ENCODE measurements at places on chromosomes 1 and 21.

DNA sequence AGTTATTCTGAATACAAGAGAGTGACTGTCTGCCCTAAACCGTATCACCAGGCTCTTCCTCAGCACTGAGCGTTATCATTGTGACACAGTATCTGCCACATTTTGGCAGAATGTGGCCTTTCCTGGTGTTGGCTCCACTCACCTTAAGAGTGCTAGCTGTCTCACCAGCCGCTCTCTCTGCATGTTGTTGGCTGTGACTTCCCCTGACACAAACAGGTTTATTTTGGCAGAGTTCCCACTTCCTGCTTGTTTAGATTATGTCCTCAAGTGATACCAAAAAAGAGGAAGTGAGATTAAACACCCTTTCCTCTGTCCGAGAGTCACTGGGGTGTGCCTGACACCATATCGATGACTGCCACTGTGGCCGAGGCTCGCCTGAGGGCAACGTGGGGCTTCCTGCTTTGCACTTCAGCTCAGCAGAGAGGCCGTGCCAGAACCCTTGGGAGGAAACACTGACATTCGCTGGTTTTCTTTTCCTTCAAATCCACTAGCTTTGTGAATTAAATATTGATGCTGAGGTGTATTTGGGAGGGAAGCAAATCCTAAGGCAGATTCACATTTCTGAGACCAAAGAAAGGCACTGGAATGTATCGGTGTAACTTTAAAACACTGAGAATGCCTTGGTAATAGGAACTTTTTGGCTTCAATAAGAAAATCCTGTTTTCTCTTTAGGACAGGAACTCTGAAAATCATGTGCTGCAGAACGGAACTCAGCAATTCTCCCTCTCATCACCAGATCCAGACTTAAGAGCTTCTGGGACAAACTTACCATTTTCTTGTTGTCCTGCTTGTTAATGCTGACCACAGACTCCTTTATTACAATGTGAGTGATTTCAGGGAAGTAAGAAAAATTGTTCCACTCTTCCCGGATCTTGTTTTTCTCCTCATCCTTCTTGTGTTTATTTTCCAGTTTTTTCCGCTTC, 102.1 kb downstream of the JAK1 start:
- peak; percentile 60 for DNase-seq

DNA sequence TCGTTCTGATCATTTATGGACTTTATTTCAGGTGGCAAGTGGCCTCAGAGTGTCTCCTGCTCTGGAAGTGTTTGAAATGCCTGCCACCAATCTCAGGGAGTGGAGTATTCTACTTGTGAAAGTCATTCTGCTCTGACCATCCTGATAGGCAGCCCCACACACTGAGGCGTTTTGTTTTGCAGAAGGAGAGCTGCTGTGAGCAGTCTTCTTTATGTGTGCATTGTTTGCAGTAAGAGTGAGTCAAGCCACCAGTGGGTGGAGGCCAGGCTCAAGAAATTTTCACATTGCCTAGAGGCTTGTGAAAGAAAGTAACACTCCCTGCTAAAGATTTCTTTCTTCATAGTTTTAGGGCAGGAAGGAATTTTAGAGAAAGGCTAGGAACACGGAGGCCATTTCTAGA, 204.4 kb downstream of the SLC35F3 start:
- no peak for DNase-seq

GRCh38 chr1:14611792-14612191, 13.3 kb downstream of the KAZN start:
- DNase-seq, result no peak

DNA sequence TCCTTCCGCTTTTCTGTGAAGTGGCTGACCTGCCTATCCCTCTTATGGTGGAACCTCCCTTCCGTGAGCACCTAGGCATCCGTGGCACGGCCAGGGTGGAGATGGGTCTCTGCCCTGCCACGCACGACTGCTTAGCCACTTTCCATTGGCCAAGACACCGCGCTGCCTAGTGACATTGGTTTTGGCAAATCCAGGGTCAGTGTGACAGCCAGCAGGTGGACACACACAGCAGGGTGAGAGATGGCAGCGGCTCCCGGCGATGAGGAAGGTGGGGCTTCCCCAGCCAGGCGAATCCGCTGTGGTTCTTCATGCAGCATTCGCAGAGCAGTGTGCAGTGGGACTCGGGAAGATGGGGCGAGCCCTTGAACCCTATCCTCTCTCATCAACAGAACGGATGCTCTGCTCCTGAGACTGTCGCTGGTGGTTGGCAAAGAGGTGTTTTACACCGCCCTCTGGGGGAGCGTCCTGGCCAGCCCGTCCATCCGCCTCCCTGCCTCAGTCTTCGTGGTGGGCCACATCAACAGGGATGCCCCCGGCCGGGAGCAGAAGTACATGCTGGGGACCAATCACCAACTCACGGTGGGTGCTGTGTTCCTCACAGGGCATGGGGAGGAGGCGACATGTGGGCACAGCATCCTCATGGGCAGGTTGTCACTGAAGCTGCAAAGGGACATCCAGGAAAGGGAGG, 51.8 kb downstream of the DOP1B start:
- no peak for DNase-seq

DNA sequence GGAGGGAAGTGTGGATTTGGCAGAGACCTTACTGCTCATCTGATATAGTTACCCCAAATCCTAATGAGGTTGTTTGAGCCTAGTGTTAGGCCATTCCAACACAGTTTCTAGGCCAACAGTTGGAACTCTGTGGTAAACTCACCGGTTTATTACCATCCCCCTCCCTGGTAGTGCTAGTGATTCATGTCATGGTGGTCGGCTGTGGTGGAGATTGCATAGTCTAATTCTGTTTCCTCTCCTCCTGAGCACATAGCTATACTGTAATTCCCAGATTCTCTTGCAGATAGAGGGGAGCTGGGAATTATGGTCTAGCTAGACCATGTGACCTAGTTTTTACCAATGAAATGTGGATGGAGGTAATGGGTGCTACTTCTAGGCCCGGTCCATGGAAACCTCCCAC, 123.7 kb upstream of the KIF26B start:
- no peak for DNase-seq

- no peak for DNase-seq
Measured at GRCh38 chr21:45779226-45779625, 135.7 kb downstream of the PCBP3 start.

- DNase-seq, result no peak
Measured at GRCh38 chr1:2962541-2962940, 58.7 kb upstream of the ACTRT2 start.

- no peak for DNase-seq
Measured at GRCh38 chr1:43625063-43625780, 24.7 kb upstream of the KDM4A start.

DNA sequence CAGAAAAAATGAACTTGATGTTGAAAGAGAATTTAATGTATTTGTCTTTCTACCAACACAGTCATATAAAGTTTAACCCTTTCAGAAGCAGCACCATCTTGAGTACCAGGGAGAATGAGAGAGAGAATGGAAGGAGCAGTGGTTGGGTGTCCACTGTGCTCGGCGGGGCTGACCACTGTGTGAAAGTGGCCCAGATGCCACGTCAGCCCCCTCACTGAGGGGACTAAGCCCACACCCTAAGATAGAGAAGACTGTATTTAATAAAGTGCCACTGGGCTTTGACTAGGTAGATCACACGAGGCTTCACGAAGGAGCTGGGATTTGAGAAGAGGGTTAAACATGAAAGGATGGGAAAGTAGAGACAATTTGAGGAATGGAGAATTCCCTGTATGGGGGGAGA, 31.2 kb downstream of the BATF3 start:
- DNase-seq, result no peak

GRCh38 chr1:170790651-170791071, 126.7 kb downstream of the PRRX1 start:
- no peak for DNase-seq

- no peak for DNase-seq
Measured at GRCh38 chr21:33236766-33237165, 7.0 kb downstream of the IFNAR2 start.

DNA sequence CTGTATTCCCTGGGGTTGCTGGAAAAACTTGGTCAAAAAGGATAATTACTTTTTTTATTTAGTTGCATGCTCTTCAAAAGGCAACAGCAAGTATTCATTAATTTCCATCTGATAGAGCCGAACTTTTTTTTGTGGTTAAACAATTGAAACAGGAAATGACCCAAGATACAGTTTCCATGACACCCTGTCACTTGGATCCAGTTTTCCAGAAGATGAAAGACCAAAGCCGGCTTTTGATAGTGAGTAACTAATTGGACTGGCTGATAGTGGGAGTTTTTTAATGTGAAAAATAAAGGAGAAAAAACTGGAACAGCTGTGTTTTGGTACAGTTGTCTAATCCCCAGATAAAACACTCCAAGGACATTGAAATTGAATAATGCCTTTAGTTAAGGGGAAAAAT, 33.0 kb downstream of the CACHD1 start:
- no peak for DNase-seq

DNA sequence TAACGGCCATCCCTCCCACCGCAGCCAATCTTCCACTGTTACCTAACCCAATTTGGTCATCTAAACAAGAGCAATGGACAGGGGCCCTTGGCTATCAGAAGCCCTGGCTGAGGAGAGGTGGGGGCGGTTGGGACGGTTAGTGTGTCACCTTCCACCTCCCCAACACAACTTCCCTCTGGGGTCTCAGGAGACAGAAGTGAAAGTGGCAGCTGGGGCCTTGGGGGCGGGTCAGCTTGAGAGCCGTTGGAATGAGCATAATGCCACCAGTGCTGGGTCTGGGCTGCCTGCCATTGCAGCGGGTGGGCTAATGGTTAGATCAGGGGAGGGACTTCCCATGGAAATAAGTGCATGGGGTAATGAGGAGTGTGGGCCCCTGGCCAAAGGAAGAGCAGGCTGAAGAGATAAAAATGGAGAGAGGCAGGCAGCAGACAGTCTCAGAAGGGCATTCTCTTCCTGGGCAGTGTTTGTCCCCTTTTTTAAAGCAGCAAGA, 7.9 kb downstream of the MEF2D start:
- DNase-seq, result no peak

- no peak for DNase-seq
Measured at GRCh38 chr1:153768316-153769181, 6.7 kb upstream of the SLC27A3 start.

GRCh38 chr21:36792505-36792967, 93.6 kb downstream of the SIM2 start:
- DNase-seq, result no peak

GRCh38 chr1:230156536-230156935, 89.5 kb downstream of the GALNT2 start:
- no peak for DNase-seq

DNA sequence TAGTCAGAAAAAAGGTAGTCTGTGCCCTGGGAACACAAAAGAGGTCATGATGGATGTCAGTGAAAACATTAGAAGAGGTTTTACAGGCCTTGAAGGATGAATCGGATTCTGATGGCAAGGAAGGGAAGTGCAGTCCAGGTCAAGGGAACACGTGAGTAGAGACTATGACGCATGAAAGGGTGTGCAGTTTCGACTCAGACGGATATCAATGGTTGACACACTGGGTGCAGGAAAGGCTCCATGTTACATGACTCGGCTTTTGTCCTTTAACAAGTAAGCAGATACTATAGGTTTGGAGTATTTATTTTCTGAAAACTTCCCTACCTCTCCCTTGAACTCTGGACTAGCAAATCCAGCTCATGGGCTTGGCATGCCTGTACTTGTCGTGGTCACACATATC, 55.3 kb downstream of the SEC16B start:
- no peak for DNase-seq

GRCh38 chr1:168893359-168893801, 164.4 kb upstream of the DPT start:
- no peak for DNase-seq

GRCh38 chr1:119582801-119583200, 65.3 kb downstream of the ZNF697 start:
- DNase-seq, result peak; percentile 9

GRCh38 chr1:70256664-70257063, 35.5 kb downstream of the SRSF11 start:
- DNase-seq, result no peak

DNA sequence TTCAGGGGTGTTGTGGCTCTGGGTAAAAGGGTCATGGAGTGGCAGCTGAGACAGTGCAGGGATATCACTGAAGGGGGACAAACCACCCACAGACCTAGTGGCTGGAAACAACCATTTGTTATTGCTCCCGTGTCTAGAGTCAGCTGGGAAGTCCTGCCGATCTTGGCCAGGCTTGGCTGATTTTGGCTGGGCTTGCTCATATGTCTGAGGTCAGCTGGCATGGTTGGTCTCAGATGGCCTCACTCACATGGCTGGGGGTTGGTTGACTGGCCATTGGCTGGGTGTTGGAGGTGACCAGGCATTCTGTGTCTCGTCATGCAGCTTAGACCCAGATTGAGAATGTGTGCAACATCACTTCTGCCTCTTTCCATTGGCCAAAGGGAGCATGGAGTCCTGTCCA, 203.8 kb upstream of the POU3F1 start:
- DNase-seq, result no peak

GRCh38 chr1:174809755-174810280, 189.9 kb upstream of the CACYBP start:
- no peak for DNase-seq

DNA sequence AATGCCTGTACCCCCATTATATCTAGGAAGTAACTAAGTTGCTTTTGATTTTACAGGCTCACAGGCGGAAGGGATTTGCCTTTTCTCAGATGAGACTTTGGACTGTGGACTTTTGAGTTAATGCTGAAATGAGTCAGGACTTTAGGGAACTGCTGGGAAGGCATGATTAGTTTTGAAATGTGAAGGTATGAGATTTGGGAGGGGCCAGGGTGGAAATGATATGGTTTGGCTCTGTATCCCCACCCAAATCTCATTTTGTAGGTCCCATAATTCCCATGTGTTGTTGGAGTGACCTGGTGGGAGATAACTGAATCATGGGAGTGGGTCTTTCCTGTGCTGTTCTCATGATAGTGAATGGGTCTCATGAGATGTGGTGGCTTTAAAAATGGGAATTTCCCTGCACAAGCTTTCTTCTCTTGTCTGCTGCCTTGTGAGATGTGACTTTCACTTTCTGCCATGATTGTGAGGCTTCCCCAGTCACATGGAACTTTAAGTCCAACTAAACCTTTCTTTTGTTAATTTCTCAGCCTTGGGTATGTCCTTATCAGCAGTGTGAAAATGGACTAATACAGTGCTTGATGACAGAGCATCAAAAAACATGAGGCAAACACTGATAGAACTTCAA, 1119.5 kb downstream of the PLA2G4A start:
- DNase-seq, result no peak

GRCh38 chr1:11938722-11939526, 4.4 kb downstream of the PLOD1 start:
- no peak for DNase-seq

GRCh38 chr1:237386362-237387143, 344.6 kb downstream of the RYR2 start:
- DNase-seq, result no peak

- no peak for DNase-seq
Measured at GRCh38 chr1:1132042-1132950, 16.4 kb upstream of the C1orf159 start.

Measured in T-cell (primary cell).